GM23248 (cell line): ENCODE measurements at places on chromosomes 2 and 18. TPM values are rescaled to one million over a fixed set of nuclear protein-coding genes. Genes with fewer than 3 reads are reported as not detected.

Gene MAIP1
- 18.6 and 18.7 TPM in 2 replicates for polyA plus RNA-seq

Gene RTKN
- 13.0 and 14.5 TPM in 2 replicates for polyA plus RNA-seq

Gene DSG1
- polyA plus RNA-seq = not detected in 2 replicates

Gene LRRC30
- not detected in 2 replicates for polyA plus RNA-seq

Gene SLC11A1
- 0.13 and 0.16 TPM in 2 replicates for polyA plus RNA-seq

Gene PNPT1
- polyA plus RNA-seq = 20.6 and 21.9 TPM in 2 replicates

Gene SLC38A11
- polyA plus RNA-seq = not detected in 2 replicates

Gene UGT1A5
- not detected in 2 replicates for polyA plus RNA-seq

Gene ACP1
- polyA plus RNA-seq = 156 TPM in 2 replicates

Gene CD8B
- polyA plus RNA-seq = not detected in 2 replicates

Gene RBM44
- polyA plus RNA-seq = not detected in 2 replicates

Gene ZSWIM2
- not detected in 2 replicates for polyA plus RNA-seq

Gene KCNK3
- 0.04 TPM in 1 of 2 replicates, not detected in the other for polyA plus RNA-seq

Gene NTSR2
- not detected in 2 replicates for polyA plus RNA-seq

Gene BOLL
- polyA plus RNA-seq = not detected in 2 replicates

Gene TXNDC2
- polyA plus RNA-seq = not detected in 2 replicates

Gene SCYGR4
- not detected in 2 replicates for polyA plus RNA-seq

Gene ABCB11
- polyA plus RNA-seq = not detected in 2 replicates

Gene HOXD13
- 1.9 and 2.4 TPM in 2 replicates for polyA plus RNA-seq

Gene SFTPB
- polyA plus RNA-seq = not detected in 2 replicates

Gene ARHGAP15
- polyA plus RNA-seq = 0.10 TPM in 1 of 2 replicates, not detected in the other
